ENCODE measurements at places on chromosomes 2 and 18.

- DNase-seq, result no peak
Observed at GRCh38 chr18:12278741-12279682, 24.9 kb downstream of the CIDEA start.

DNA sequence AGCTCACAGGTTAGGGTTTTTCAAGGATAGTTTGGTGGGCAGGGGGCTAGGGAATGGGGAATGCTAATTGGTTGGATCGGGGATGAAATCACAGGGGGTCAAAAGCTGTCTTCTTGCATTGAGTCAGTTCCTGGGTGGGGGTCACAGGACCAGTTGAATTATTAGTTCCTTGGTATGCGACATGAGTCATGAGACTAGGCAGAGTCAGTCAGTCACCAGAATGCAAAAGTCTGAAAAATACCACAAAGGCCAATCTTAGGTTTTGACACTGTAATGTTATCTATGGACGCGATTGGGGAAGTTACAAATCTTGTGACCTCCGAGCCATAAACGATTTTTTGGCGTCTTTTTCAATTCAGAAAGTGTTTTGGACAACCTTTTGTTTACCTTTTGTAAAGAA lies 101.2 kb downstream of the ZNF519 start:
- no peak for DNase-seq

- no peak for DNase-seq
Observed at GRCh38 chr2:71327916-71328315, 3.7 kb upstream of the ZNF638 start.

DNA sequence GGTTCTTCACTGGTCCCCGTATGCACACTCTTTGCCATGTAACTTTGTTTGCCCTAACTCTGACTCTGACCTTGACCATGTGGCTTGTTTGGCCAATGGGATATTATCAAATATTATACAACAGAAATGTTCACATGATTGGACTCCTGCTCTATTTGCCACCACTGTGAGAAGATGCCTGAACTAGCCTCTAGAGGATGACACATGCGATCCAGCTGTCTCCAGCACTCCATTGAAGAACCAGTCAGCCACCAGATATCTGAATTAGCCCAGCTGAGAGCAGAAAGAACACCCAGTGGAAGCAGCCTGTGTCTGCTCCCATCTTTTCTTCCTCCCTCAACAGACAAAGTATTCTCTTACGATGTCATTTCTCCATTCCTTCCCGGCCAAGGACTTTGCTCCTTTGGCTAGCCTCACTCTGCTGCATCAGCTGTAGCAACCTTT lies 412.1 kb downstream of the IRS1 start:
- DNase-seq, result no peak

- no peak for DNase-seq
Observed at GRCh38 chr2:64649013-64649484, 4.7 kb downstream of the SERTAD2 start.

DNA sequence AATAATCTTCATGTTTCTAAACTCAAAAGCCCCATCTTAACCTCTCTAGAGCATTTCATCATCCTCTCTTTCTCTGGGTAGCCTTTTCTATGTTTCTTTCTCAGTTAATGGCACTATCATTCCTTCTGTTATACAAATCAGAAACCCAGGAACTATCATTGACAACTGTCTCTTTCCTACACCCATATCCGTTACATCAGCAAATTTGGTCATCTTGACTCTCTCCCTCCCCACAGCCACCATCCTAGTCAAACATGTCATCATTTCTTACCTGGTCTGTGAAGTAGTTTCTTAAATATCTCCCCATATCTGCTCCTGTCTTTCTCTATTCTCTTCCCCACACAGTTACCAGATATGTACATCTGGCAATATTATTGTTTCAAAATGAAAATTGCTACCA lies 62.8 kb downstream of the THSD7B start:
- no peak for DNase-seq

DNA sequence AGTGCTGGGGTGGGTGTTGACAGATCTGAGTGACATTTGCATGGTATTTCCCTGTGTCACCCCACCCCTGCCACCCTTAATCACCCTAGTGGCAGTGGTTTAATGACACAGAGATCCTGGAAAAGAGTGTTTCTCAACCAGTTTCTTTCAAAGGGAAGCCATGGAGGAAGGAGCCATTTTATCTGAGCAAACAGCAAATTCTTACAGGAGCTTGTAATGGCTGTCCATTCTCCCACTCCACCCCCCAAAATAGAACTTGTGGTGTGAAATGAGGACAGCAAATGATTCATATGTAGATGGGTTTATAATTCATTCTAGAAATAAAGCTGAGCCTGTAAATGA lies 51.5 kb downstream of the CDC42EP3 start:
- no peak for DNase-seq

DNA sequence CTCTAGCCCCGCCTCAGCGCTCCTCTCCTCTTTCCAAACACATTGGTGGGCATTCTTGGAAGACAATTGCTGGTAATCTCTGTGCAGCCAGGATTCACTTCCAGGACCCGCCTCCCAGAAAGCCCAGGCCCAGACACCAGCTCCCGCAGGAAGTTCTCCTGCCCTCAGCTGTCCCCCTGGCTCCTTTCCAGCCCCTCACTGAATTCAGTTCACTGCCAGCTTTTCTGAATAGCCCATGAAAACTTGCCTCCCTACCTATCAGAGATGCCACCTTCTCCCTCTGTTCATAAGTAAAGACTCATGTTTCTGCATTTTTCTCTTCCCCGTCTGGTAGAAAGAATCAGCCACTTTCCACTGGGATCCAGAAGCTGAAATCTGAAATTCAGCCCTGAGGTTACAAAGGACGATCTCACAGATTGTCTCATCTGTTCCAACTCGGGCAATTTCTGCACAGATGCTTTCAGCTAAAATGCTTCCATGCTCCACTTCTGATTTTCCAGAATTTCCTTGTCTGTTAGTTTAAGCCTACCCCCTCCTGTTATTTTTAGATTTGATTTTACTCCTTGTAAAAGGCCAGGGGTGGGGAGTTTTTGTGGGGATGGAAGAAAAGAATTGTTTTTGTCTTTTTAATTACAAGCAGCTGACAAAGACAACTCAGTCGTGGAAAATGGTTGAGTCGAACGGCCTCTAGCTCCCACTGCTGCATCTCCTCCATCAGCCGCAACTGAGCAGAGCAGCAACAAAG lies 98.1 kb downstream of the SP3 start:
- DNase-seq, result no peak

GRCh38 chr18:53402670-53403069 lies 821.8 kb downstream of the MBD2 start:
- DNase-seq, result no peak

DNA sequence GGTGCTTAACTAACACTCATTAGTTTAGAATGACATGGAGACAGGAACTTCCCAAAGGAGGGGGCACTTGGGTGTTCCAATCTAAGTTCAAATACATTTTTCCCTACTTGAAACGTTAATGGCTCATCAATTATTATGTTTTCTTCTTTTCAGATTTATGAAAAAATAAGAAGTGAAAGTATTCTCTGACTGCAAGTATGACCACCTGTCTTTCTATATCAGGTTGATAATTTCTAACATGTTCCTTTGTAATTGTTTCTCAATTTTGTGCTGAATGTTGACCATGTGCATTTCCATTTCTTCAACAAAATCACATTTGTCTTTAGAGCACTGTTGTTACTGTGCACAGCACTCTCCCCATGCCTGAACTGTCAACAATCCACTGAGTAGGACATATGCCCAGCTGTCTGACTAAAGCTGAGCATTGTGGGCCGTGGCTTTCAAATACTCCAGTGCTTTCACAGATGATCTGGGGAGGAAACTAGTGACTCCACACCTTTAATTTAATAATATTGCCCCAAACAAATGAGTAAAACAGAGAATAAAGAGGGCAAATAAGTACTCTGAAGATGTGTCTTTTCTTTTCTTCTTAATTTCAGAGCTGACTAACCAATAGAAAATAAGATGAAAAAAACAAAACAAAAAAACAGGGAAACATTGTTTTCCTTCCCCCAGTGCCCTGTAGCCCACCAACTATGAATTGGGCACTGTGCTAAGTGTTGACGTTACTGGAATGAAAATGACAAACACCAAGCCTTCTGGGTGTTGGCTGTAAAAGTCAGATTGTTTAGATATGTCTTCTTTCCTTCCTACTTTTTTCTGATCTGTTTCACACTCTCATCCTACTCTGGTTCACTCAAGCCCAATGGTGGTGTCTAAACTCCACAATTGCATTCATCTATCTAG lies 16.0 kb downstream of the LANCL1 start:
- DNase-seq, result no peak

- no peak for DNase-seq
Observed at GRCh38 chr2:78682781-78683180, 342.7 kb upstream of the REG3G start.

- DNase-seq, result no peak
Observed at GRCh38 chr2:240457223-240458043, 22.0 kb downstream of the GPC1 start.

DNA sequence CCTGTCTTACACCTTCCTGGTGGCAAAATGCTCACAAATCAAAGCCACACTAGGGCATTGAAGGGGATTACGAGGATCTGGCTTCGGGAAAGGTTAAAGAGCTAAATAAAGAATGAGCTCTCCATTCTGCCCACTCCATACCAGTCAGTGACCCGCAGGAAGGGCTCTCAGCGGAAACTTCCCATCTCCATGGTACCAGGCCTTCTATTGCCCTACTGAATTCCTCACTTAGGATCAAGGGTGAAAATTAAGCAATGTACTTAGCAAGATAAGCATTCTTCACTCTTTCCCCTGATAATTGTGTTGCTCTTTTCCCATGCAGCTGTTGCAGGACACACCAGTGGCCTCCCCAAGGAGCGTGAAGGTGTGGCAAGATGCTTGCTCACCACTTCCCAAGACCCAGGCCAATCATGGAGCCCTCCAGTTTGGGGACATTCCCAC lies 75.6 kb upstream of the TTC39C start:
- DNase-seq, result no peak

GRCh38 chr2:72425996-72426395 lies 278.3 kb upstream of the CYP26B1 start:
- DNase-seq, result no peak

DNA sequence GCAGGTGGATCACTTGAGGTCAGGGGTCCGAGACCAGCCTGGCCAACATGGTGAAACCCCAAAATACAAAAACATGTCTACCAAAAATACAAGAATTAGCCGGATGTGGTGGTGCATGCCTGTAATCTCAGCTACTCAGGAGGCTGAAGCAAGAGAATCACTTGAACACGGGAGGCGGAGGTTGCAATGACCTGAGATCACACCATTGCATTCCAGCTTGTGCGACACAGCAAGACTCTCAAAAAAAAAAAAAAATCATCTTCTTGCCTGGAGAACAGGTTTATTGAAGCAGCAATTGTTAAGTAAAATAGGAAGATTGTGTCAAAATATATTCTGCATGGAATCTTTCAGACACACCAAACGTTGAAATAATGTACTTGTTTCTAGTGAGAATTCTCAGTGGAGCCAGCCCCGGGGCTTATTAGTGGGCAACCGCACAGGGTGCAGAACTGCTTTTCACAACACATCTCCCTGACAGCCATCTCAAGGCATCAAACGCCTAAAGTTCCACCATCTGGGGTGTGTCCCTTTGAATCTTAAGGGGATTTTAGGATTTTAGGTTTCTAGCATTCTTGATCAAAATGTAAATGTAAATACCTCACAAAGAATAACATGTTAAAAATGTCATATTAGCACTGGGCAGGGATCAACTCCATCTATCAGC lies 28.6 kb upstream of the PPP4R1 start:
- no peak for DNase-seq

GRCh38 chr2:241867776-241868420 lies 1.6 kb upstream of the RTP5 start:
- no peak for DNase-seq

- no peak for DNase-seq
Observed at GRCh38 chr2:153558247-153558646, 79.7 kb upstream of the RPRM start.

- no peak for DNase-seq
Observed at GRCh38 chr2:178479758-178480226, 465 bp upstream of the PLEKHA3 start.

DNA sequence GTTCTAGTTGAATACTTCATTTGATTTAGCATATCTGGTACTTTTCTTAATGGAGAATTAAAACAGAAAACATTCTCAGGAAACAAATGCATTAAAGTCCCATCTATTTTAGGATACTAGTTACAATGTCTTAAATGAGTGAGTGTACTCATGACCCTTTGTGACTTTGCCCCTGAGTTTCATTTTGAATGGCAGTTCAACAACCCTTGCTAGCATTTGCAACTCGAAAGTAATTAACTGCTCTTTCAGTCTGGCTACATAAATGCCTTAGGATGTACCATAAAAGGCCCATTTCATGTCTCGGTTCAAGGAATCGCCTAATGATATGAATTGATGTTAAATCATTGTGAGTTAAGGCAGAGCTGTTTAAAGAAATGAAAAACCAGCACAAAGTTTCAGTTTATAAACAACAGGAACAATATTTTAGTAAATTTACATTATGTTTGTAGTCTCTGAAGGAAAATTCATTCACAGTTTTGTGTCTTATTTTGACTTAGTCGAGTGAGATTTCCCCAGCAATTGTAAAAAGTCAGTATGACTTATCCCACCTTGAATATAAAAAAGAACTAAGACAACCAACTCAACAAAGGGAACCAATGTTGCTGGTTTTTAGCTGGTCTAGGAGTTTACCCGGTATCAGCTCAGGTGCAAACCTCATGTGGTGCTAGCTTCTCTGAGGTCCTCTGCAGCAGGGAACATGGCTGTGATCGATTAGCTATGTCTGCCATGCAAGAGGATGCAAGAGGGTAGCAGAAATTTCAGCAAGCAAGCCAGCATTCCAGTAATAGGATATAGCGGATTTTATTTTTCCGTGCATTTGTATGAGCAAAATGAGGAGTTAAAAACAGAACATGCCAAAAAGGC lies 386.2 kb downstream of the PTPRM start:
- no peak for DNase-seq

GRCh38 chr2:221466744-221467143 lies 105.4 kb downstream of the EPHA4 start:
- DNase-seq, result no peak

GRCh38 chr2:70977605-70978205 lies 725 bp upstream of the ANKRD53 start:
- DNase-seq, result no peak

GRCh38 chr2:135066710-135067109 lies 14.6 kb downstream of the RAB3GAP1 start:
- no peak for DNase-seq

- DNase-seq, result no peak
Observed at GRCh38 chr2:23385748-23386338, 864 bp downstream of the KLHL29 start.

- no peak for DNase-seq
Observed at GRCh38 chr2:135072125-135072997, 20.3 kb downstream of the RAB3GAP1 start.

- no peak for DNase-seq
Observed at GRCh38 chr2:200810252-200810997, 1.3 kb upstream of the BZW1 start.

DNA sequence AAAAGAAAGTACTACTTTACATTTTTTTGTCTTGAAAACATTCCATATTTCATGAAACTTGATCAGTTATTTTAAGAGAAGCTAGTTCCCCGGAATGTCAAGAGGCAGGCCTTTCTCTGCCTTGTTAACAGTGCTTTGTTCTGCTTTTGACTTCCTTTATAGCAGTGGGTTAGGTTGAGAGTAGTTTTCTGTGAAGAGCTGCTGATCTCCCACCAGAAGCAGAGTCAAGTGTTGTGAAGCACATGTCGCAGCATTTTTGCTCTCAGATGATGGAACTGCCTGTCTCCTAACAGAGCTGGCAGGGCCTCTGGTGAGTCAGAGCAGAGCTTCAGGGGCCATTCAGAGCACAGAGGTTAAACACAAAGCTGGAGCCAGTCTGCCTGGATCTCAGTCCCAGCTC lies 871.8 kb downstream of the SLC4A3 start:
- no peak for DNase-seq

GRCh38 chr2:27724191-27724590 lies 47.3 kb upstream of the MRPL33 start:
- DNase-seq, result no peak

- DNase-seq, result no peak
Observed at GRCh38 chr2:238963161-238963970, 115.5 kb downstream of the TWIST2 start.
